Neuronal stem cell (in vitro differentiated cells): ENCODE measurements at places on chromosomes 5 and 9.

DNA sequence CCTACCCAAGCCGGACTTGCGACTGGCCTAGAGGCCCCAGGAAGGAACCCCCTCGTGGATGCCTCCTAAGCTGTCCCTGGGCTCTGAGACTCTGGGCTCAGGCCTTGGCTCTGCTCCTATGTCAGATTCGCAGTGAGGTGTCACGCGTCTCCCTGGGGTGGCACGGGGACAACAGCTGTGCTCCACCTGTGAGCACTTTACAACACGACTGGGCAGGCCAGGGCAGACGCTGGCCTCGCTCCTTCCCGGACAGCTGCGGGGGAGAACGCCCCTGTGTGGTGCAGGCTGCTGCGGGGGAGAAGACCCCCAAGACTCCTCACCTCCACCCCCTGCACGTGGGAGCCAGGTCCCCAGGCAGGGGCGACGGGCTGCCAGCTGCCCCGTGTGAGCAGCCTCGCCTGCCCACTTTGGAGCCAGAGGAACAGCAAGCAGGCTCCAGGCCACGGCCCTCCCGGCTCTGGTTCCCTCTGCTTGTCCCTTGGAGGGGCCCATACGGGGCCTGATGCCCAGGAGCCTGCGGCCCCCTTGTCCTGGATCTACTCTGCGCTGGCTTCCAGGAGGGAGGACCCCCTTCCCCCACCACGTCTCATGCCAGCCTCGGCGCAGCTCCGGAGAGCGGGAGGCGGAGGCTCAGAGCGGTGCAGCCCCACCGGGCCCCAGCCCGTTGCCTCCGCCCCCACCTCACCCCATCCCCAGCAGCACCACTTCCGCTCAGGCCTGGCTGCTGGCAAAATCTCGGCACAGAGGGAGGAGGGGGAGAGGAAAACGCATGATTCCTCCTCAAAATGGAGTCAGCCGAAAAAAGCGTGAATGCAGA, 36.0 kb downstream of the SARDH start:
- DNase-seq = no peak

DNA sequence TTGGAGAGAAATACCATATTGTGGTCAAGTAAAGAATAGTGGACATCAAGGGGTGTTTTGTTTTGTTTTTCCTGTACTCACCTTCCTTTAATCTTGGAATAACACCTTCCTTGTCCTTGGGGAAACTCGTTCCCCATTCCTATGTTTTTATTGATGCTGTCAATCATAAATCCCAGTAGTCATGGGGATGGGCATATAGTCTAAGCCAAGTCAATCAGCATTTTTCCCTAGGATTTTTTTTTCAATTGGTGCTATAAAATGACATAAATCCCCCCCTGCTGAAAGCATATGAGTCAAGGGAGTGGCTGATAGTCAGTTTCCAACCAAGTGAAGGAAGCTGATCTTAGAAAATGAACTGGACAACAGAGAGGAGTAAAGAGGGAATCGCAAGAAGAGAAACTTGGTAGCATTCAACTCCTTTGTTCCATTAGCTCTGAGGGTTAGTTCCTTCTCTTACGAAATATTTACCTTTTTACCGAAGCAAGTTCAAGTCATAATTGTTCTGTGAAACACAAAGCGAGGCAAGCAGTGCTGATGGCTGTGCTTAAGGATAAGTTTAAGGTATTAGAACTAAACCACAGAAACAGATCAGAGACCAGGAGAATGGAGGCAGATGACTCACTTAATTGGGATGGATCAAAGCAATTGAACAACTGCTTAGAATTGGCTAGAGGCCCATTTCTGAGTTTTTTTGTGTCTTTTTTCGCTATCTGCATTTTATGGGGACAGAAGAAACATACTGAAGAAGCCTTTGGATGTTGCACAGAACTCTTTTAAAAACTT, 218.6 kb downstream of the SEMA6A start:
- no peak for DNase-seq

DNA sequence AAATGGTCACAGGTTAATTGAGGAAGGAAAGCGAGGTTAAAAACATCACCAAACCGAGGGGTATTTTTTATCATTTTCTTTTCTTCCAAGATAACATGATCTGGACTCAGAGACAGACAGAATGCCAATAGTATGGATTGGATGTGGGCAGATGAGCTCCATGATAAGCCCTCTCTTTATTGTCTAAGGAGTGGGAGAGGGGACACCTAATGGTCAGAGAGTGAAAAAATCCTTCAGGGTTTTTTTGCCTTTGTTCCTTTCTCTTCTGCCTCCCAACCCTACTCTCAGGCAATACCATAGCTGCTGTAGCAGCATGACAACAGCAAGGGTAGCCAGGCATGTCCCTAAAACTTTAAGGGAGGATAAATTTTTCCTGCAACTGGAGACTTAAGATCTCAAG, 94.7 kb downstream of the DIRAS2 start:
- no peak for DNase-seq

- no peak for DNase-seq
Observed at GRCh38 chr9:113626735-113627495, 163.4 kb downstream of the RGS3 start.

GRCh38 chr5:126031989-126032716, 391.1 kb upstream of the GRAMD2B start:
- DNase-seq = no peak

GRCh38 chr9:138072161-138072842, 194.7 kb downstream of the CACNA1B start:
- no peak for DNase-seq
